Foreskin melanocyte (primary cell): ENCODE measurements at places on chromosomes 16 and 17.
A peak's percentile ranks its signal among the peaks of the same experiment; 100 is the strongest.

- no peak for DNase-seq
These were observed 186.0 kb upstream of the PIRT start for GRCh38 chr17:11023639-11024479.

DNA sequence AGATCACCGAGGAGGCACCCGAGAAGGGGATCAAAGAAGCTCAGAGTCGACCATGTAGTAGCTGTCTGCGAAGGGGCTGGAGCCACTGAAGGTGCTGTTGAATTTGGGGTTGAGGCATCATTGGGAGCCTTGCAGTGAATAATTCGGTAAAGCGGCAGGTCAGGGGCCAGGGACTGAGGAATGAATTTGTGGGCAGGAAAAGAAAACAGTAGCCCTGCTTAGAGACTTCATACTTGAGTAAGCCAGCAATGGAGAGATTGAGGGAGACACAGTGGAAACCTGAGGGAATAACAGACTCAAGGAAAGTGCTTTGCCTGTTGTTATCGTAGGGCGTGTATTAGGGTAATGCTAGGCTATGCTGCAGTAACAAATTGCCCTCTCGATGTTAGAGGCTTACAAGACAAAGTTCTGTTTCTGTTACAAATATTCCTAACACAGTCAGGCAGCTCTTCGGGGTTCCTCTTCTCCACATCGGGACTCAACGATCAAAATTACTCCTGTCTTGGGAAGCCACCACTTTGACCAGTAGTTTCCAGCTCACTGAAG lies 13.4 kb upstream of the HERPUD1 start:
- DNase-seq = no peak

DNA sequence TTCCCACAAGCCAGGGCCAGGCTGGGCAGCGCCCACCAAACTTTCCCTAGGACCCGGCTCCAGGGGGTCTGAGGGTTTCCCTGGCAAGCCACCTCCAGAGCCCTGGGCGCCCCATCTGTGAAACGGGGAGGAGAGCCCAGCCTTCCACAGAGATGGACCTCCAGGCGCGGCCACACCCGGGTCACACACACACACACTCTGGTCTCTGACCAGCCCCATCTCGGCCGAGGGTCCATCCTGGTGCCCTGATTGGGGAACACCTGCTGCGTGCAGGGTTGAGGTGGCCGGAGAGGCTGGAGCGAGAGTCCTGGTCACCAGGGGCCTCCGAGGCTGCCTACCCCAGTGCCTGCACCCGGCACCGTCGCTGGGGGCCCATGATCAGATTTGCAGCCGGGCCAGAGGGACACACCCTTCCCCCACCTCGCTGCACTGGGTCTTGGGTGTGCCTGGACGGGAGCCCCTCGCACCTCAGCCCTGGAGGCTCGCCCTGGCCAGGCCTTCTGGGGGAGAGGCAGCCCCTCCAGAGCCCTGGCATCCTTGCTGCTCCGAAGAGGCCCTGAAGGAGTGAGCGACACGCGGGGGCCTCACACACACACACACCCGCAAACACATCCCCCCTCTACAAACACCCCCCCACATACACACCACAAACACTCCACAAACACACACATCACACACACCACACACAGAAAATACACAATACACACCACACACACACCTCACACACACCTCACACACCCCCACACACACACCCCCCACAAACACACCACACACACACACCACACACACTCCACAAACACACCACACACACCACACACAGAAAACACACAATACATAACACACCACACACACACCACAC lies 29.7 kb downstream of the SLC25A10 start:
- DNase-seq = no peak

DNA sequence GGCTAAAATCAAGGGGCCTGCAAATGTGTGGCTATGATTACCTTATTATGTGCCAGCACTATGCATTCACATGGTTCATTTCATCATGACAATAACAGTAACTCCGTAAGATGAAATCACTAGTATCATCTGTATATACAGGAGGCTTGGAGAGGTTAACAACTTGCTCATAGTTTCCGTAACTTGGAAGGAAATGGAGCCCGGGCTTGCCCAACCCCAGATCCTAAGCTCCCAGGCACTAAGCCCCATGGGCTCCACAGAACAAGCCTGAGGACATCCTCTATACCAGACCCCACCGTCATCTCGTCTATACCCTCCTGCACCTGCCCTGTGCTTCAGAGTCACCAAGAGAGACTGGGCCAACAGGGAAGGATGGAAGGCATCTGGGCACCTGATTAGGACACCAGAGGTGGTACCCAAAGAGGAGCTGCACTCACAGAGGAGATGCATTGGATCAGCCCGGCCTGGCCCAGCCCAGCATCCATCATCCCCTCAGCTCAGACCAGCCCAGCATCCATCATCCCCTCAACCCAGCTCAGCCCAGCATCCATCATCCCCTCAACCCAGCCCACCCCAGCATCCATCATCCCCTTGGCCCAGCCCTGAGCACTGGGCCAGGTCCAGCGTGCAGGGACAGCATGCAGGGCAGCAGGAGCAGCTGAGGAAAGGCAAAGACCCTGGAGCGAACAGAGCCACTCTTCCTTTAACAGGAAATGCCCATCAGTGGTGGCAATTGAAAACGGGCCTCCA lies 28.5 kb downstream of the NSMCE1 start:
- DNase-seq = no peak

GRCh38 chr16:70161350-70161749 lies 12.2 kb upstream of the CLEC18C start:
- no peak for DNase-seq

DNA sequence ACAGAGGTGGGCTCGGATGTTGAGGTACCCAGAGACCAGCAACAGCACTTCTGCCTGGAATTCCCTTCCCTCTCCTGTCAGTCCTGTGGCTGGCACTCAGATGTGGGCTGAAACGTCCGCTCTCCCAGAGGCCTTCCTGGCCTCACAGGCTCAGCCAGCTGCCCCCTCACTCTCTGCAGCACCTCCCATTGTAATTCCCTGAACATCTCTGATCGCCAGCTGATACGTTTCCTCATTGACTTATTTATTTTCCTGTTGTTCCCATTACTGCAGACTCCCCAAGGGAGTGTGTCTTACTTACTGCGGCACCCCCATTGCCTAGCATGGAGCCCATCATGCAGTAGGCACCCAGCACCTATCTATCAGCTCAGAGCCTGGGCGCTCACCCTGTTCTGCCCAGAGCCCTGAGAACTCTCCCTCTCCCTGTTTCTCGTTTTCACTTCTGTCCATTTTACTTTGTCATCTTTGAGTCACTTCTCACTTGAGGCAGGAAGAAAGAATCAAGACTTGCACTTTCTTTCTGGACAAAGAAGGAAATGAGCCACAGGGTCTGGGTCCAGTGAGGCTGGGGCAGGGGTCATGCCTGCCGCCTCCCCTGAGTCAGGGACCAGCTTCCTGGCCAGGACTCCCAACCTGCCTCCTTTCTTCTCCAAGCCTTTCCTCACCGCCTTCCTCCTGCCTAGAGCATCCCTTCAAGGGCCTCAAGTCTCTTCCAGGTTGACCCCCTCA lies 10.2 kb downstream of the CDH5 start:
- DNase-seq = no peak

- DNase-seq = peak; percentile 71
These were observed 3.6 kb upstream of the KDM8 start for GRCh38 chr16:27199736-27200135.

- no peak for DNase-seq
These were observed 101.5 kb downstream of the CLEC16A start for GRCh38 chr16:11045846-11046245.

DNA sequence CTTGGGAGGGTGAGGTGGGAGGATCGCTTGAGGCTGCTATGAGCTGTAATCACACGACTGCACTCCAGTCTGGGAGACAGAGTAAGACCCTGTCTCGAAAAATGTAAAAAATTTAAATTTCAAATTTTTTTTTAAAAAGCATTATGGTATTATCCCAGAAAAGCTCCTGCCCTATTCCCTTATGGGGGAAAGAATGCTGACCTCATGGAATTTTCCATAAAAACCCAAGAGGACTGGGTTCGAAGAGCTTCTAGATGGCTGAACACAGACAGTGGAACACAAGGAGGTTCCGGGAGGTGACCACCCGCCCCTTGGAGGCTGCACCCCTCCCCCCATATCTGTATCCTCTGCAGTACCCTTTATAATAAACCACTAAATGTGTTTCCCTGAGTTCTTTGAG lies 4.0 kb downstream of the EIF4A3 start:
- no peak for DNase-seq

GRCh38 chr17:6328279-6328678 lies 106.6 kb downstream of the AIPL1 start:
- no peak for DNase-seq

GRCh38 chr17:4545217-4545951 lies 9.8 kb downstream of the MYBBP1A start:
- no peak for DNase-seq

DNA sequence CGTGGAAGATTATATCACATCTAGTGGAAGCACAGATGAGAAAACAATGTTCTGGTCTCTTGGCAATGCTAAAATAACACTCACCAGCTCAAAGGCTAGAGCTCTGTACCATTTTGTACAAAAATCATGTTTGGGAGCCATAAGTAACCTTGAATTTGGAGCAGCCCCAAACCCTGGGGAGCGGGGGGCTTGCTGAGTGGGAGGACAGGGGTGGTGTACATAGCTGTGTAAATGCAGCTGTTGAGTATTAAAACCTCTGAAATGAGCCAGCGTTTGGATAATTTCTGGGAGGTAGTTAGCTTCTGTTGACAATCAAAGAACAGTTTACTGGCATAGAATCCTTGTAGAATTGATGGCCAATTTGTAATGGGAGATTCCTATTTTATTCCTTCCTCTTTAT lies 4.3 kb downstream of the MYH8 start:
- no peak for DNase-seq

DNA sequence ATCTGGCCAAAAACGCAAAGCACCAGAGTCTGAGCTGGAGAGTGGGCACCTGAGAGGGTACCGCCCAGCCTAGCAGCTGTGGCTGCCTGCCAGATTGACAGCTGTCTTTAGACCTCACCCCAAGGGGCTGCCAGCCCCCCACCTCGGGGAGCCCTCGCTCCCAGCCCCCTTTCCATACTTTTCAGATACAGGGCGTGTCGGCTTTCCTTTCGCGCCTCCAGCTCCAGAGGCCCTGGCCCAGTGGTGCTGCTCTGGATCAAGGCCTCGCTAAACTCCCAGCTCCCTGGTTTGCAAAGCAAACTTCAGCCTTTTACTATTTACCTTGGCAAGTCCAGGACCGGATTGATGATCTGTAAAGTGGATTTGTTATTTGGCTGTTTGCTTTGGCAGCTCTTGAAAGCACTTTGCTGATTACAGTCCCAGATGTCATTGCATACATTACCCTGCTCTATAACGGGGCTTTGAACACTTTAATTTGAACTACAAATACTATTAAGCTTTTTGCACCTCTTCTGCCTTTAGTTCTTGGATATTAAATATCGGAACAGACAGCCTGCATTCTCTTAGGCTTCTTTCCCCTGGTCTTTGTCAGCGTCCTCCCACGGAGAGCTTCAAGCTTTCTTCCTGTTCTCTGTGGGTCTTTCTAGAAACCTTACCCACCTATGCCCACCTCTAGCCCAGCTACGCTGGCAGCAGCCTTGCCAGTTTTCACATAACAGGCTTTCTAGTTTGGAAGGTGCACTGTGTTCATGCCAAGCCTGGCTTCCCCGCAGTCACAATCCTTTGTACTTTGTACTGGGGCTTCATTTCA lies 63.6 kb upstream of the TBX2 start:
- DNase-seq = no peak

- no peak for DNase-seq
These were observed 4.7 kb downstream of the FBXL16 start for GRCh38 chr16:700684-701584.

DNA sequence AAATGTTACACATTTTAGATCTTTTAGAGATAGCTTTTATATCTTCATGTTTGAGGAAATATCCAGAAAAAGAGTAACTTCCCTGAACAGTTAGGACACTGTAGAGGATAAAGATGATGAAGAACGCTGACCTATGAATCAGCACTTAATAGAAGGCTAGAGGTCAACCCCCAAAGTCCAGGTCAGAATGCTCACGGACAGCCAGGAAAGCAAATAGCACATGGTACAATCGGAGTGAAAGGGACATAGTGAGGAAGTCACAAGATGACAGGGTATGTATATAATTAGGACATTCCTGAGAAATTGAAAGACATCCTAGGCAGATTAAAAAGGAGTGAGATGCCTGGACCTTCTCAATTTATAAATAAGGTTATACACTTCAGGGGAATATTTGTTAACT lies 55.1 kb upstream of the CNTNAP4 start:
- peak; percentile 33 for DNase-seq

DNA sequence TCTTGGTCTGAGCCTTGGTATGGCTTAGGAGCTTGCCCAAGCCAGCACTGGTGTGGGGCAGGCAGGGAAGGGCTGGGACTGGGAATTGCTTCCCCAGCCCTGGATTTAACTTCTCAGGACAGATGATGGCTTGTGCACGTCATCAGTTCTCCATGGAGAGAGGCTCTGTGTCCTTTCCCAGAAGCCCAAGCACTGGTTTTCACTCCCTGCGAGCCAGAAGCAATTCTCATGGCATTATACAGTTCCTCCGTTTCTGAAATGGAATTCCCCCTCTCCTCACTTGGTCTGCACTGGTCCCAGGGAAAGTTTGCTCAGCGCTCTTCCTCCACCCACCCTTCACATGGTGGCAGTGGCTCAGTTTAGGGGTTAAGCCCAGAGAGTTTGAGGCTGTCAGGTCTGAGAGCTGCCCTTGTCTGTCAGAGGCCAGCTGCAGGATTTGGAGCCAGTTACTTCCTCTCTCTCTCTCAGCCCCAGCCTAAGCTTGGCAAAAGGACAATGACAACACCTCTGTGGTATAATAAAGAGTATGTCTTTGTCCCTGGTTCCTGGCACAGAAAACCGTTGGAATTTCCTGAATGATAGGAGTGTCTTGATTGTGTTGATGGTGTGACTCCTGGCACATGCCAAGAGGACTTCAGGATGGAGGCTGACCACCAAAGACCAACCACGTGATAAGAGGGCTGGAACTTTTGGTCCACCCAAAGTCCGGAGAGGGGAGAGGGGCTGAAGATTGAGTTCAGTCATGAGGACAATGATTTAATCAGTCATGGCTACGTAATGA lies 219.6 kb upstream of the TNRC6C start:
- DNase-seq = no peak

DNA sequence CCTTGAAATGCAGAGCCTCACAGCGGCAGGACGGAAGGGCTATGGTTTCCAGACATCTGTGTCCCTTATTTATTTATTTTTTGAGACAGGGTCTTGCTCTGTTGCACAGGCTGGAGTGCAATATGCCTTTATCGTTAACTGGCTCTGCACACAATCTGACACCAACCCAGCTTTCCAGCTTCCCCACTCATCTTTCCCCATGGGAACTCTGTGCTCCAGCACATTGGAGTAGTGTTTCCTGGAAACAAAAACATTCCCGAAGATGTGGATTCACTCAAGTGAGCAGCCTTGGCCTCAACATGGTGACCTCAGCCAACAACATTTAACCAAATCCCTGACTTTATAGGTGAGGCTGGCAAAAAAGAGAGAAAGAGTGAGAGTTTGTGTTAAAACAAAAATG lies 307.1 kb downstream of the TMEM114 start:
- DNase-seq = no peak

DNA sequence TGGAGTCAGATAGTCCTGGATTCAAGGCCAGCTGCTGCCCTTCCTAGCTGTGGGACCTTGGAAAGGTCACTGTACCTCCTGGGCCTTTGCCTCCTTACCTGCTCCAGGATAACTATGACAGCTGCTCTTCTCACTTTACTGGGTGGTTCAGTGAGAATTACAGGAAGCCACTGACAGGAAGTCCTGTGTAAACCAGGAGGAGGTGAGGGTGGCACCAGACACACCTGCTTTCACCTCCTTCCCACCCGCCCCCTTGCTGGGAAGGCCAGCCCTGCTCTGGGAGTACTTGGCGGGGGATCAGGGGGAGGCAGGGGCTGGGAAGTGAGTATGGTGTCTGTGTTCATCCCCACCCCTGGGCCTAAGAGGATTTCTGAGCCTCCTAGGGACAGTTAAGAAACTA lies 42.6 kb downstream of the CPNE2 start:
- DNase-seq = no peak
